ENCODE measurements at places on chromosomes 3 and 15.
A peak's percentile ranks its signal among the peaks of the same experiment; 100 is the strongest.

DNA sequence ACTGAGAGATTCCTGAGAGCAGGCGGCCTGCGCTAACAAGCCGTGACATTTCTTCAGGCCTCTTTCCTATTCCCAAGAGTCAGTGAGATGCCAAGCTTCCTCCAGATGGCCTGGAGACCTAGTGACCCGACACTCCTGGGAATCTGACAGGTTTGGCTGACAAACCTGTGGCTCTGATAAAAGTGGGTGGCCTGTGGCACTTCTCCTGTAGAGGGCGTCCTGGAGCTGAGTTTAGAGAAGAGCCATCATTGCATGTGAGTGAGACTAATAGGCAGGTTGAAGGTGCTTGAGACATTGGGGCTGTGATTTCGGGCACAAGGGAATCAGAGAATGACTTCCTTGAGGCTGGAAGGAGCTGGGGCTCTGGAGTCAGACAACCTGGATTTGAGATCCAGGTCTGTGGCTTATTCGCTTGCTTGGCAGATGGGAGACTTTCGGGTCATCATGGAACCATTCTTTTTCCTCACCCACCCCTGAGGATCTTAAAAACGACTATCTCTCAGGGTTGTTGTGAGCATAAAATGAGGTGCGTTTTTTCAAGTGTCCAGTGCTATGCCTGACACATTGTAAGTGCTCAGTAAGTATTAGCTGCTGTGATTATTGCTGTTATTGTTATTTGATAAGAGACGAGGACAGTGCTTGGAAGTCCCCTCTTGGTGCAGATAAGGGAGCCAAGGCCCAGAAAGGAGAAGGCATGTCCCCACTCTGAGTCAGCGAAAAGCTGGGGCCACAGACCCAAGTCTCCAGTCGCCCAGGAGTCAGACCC is 77.2 kb downstream of the SCN10A start:
- DNase-seq = peak; percentile 52

GRCh38 chr3:147046916-147047315 is 359.4 kb downstream of the ZIC4 start:
- no peak for DNase-seq

DNA sequence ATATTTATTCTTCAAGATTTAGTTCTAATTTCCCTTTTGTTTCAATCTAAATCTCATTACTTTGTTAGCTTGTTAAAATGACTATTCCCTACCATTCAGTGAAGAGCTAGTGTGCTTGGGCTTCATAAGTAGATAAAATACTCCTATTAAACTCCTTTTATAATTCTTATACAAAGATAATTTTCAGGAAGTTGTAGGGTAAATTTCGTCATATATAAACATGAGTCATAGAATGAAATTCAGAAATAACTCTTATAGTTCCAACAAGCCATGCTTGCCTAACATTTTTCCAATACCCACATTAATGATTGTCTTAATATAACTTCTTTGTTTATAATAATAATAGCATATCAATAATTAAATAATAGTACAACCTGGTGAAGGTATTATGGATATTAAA is 407.3 kb downstream of the NAALADL2 start:
- peak; percentile 53 for DNase-seq

- DNase-seq = no peak
Measured at GRCh38 chr3:196175722-196176121, 35.5 kb downstream of the ZDHHC19 start.

- no peak for DNase-seq
Measured at GRCh38 chr3:6962801-6963200, 101.9 kb downstream of the GRM7 start.

- peak; percentile 39 for DNase-seq
Measured at GRCh38 chr3:115885621-115886020, 262.3 kb downstream of the GAP43 start.

GRCh38 chr15:85336880-85337279 is 43.5 kb upstream of the AKAP13 start:
- DNase-seq = no peak

DNA sequence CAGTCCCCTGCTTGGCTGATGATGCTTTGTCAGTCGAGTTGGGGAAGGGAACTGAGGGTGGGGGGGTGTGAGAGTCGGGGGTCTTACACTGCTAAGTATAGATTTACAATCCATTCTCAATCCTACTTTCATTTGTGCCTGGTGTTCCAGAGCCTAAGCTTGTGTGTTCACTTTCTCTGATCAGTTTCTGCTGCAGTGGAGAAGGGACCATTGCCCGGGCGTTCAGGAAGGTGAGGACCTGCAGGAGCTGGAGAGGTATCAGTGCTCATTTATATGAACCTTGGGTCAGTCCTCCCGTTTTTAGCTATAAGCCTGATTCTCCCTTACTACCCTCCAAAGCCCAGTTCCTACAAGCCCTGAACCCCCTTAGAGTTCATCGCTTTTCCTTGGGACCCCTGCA is 41.0 kb upstream of the TRAK1 start:
- DNase-seq = no peak

- no peak for DNase-seq
Measured at GRCh38 chr3:52283306-52283705, 4.3 kb upstream of the GLYCTK start.

DNA sequence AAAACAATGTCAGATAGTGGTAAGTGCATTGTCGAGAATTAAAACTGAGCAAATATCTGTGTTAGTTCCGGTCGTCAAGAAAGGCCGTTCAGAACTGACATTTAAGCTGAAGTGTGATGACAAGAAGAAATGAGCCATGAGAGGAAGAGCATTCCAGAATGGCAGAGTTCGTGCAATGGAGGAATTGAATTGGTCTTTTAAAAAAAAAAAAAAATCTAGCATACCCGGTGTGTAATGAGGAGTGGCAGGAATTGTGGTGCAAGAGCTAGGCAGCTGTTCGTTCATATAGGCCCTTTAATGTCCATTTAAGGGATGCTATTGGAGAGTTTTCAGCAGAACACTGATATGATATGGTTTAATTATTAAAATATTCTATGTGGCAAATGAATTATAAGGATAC is 2.6 kb upstream of the GBE1 start:
- no peak for DNase-seq

- DNase-seq = no peak
Measured at GRCh38 chr15:63080634-63081250, 38.2 kb downstream of the TPM1 start.

- DNase-seq = no peak
Measured at GRCh38 chr15:76905855-76906254, 715 bp upstream of the SCAPER start.

DNA sequence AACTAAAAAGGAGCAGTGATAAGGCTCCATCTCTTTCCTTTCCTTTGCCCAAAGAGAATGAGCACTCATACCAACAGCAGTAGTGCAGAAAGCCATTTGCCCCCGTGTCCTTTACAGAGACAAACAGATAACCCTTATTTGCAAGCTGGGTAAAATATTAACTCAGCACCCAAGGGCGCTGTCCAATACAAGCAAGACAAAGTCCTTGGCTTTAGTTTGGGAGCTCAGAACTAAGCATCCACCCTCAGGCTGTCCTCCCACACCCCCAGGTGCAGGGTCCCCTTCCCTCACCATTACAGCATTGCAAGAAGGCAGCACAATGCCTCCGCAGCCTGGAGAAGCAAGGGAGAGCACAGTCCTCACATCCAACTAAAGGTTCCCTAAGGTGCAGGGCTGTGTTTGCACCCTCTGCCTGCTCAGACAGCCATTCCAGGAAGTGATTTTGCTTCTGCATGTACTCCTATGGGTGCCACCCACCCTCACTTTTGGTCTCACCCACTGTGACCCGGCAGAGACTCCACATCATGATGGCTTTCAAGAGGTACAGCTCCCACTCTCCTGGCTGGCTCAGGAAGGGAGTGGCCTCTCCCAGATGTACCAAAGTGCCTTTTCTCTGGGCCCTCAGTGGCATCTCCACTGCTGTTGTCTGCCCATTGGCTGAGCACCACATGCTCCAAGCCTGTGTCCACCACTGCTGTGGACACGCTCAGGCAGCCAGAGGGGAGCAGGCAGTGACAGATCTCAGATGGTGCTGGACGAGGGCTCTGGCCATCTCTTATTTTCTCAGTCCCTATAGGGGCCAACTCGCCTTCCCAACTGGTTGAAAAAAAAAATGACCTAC is 34.1 kb upstream of the HES1 start:
- DNase-seq = no peak

DNA sequence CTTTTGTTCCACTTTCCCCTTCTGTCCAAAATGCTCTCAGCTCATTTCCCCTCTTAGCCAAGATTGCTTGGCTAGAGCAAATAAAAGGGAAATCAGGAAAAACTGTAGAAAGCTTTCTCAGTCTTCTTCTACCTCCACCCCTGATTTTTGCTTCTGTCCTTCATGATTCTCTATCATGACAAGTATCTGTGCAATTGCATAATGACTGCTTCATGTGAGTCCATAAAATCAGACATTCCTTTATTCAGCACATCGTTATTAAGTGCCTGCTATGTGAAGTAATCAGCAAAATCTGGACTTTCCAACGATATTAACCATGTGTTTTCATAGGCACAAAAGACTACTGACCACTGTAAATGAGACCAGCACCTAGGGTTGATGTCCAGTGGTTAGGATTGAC is 321.5 kb upstream of the CBLB start:
- no peak for DNase-seq

DNA sequence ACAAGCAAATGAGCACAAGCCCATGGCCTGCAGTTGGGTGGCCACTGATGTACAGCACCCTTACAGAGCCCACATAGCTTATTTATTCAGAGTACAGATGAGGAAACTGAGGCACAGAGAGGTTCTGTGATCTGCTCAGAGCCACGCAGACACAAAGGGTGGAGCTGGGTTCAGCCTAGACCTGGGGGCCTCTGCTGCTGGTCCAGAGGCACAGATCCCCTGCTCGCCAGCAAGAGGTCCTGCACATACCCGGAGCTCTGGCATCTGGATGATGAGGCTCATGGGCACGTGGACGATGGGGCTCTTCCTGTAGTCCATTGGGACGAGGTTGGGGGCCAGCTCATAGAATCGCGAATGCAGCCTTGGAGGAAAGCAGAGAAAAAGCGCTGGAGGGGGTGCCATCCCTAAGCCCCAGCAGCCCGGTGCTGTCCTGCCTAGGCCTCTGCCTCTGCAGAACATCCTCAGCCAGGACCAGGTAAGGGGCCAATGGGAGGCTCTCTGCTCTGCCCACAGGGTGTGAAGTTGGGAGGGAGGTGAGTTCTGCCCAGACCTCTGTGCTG is 18.6 kb downstream of the SH2D7 start:
- DNase-seq = no peak

Measured in epithelial cell of esophagus (primary cell).